T-cell (primary cell): ENCODE measurements at places on chromosomes 4 and X.

DNA sequence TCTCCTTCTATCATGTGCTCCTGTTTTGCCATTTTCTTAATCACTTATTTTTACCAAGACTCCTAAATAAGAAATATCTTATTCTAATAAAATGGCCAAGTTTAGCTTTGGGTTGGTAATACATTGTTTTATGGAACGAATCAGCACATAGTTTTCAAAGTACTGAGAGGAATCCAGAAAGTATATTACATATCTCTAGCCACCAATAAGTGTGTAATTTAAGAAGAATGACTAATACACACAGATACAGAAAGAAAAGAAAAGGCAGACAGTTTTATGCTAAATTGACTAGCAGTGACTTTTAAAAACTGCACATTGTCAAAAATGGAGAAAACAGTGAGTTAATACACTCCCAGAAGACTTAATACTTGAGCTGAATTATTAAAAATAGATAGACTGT is 167.0 kb upstream of the IL15 start:
- DNase-seq = no peak

DNA sequence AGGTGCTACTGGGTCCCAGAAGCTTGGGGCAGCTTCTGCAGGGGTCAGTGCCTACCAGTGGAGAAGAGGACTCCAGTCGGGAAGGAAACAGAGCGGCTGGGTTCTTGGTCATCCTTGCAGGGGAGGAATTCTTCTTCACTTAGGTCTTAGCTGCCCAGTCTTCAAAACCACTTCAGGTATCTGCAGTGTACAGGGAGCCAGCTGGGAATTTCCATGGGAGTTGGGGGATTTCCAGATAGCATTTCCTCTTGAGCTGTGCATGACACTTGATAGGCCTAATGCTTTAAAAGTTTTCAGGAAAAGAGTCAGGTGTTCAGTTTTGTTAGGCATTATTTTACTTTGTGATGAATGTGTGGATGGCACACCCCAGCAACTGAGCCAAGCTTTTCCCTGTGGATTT is 58.1 kb upstream of the ENPP6 start:
- DNase-seq = no peak

DNA sequence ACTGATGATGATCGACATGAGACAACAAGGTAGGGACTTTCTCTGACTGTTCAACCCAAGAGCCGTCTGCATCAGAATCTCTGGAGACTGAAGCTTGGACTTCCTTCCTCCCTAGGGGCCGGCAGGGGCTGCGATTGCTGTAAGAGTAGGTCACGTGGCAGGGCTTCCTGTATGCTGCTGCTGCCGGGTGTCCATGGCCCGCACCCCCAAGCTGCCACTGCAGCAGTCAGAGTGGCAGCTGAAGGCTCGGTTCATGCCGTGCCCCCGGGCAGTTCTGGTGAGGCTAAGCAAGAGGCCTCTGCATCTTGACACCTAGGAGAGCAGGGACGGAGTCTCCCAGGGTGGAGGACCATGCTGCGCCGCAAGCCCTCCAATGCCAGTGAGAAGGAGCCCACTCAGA is at the start of gene SASH3:
SASH3 (plus strand) TSS at position 203 of the 400 bp plus-strand sequence; CDS start at position 352, 149 bp downstream.
- peak; percentile 57 for DNase-seq

GRCh38 chr4:2788532-2789103 is 4.3 kb upstream of the SH3BP2 start:
- no peak for DNase-seq

- DNase-seq = no peak
Measured at GRCh38 chr4:2177443-2178093, 64.4 kb downstream of the HAUS3 start.

DNA sequence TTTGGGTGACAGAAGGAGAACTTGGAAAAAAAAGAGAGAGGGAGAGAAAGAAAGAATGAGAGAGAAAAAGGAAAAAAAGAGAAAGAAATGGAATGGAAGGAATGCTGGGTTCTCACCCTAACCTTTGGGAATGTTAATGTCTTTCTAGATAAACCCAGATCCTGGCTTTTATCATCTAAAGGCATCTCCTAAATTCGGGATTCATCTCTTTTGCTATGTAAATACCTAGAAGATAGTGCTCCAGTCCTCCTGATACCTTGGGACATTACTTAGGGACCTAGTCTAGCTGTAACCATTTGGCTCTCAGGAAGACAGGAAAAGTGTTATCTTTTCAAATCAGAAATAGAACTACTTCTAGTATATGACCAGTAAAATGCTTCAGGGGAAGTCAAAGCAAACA is 15.8 kb upstream of the SPCS3 start:
- no peak for DNase-seq

- no peak for DNase-seq
Measured at GRCh38 chrX:46381630-46382029, 163.6 kb downstream of the ZNF674 start.

DNA sequence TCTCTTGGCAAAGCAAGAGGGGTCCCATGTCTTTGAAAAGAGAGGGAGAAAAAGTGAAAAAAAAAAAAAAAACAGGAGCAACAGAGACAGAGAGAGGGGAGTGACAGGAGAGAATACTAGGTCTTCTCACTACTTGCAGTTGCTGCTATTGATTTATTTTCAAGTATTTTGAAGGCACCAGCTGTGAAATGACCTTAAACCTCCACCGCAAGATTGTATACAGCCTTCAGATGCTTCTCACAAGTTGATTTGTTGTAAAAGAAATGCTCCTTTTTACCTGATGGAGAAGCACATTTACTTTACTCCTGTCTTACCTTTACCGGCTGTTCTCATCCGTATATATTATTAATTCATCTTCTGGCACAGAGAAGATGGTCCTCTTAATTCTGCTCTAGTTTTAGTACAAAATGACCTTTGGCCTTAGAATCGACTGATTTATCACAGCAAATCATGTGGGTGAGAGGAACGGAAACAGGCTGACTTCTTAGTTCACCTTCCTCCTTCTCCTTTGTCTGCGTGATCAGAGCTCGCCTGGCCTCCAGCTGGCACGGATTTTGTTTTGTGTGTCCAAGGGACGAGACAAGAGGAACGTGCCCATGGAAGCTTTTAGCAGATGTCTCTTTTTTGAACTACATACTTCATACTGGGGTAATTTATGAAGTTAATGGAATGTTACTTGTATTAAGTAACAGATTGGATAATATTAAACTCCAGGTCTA is 82.4 kb upstream of the PACRGL start:
- DNase-seq = no peak

DNA sequence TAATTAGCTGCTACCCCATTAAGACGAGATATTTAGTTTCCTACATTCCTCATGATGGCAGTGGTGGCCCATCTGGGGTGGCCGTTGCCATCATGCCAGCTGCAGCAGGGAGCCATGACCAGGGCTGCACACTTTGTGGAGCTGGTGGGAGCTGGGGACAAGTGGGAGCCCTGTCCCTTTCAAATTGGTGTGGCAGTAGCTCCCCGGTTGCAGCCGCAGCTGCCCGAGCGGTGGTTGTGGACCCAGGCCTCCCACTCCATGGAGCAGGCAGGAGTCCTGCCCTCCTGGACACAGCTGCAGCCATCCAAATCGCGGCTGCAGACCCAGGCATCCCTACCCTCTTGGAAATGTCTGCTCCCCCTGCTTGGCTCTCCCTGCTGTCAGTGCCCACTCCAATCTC is 9.3 kb upstream of the SYTL5 start:
- no peak for DNase-seq

DNA sequence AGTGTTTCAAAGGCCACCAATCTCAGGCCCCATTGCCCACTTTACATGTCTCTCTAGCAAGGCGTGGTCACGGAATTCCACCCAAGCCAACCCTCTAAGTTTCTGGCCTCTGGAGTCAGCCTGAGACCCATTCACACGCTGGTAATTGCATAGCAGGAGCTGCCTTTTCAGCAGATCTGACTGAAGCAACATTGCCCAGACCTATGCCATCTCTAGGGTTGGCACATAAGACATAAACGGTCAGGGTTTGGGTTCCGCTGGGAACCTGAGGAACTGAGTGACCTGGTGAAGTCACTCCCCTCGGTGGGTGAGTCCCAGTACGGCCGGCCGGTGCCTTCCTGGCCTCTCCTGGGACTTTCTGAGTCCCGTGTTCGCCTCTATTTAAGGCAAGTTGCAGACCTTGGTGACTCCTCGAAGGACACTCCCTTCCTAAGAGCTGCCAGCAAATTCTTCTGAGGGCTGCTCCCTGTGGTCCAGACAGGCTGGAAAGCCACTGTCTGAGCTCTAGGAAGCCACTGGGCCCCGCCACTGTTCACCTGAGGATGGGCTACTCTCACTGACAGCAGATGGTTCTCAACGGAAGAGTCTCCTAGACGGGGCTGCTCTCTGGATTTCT is 15.9 kb downstream of the CTAG1A start:
- no peak for DNase-seq

GRCh38 chr4:113899271-113900070 is 80.0 kb downstream of the ARSJ start:
- no peak for DNase-seq

DNA sequence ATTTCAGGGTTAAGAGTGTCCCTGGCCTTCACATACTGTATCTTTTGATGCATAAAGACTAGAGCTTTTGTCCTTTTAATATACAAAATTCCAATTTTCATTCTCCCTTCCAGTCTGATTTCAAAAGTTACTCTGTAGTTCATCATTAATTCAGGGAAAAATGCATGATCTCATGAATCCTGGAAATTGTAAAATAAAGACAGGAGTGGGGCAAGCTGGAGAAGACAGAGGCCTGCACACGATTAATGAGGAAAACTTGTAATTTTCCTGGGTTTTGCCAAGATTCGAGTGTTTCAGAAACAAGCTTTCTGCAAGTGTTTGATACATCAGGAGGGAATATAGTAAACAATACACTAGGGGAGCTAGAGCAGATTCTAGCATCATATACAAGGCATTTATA is 947.9 kb downstream of the FAT4 start:
- no peak for DNase-seq

GRCh38 chrX:134010690-134011089 is 25.3 kb upstream of the GPC3 start:
- no peak for DNase-seq

GRCh38 chr4:133096972-133097371 is 52.1 kb upstream of the PCDH10 start:
- DNase-seq = no peak

GRCh38 chrX:78653118-78653822 is 5.9 kb downstream of the RTL3 start:
- no peak for DNase-seq

DNA sequence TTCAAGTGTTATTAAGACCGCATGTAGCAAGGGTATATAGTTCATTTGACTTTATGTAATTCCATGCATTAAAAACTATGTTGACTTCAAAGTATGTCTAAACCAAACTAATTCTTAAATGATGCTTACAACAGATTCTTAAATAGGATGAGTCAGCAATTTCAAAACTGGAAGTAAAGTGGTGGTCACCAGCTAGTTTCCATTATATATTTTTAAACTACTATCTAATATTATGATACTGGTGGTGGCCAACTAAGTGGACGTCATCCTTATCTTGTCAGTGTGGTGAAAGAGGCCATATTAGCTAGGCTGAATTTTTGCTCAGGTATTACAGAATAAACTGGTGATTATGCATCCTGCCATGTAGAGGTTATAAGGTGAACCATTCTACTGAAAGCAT is 1.2 kb downstream of the IL15 start:
- DNase-seq = no peak

- no peak for DNase-seq
Measured at GRCh38 chr4:8728536-8729407, 136.2 kb downstream of the CPZ start.

GRCh38 chr4:141802333-141802732 is 165.9 kb downstream of the IL15 start:
- DNase-seq = no peak

DNA sequence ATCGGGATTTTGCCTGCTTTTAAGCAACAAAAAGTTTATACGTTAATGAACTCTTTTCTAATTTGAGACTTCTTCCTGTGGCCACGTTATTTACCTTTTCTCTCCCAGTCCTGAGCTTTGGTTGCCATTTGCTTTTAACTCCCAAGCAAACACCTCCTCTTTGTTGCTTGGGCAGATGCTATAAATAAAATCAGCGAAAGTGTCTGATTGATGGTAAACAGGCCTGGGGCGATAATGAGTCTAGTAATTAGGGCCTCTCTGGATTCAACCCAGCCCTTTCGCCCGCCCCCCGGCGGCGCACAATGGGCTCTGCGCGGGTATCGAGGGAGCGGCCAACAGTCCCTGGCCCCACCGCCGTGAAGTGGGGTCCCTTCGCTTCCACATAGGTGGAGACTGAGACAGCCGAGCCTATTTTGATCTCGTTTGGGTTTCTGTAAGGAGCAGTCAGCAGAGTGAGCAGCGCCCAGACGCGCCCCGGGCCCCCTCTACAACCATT is 790 bp downstream of the CLGN start:
- no peak for DNase-seq

- no peak for DNase-seq
Measured at GRCh38 chr4:86613734-86614133, 19.6 kb downstream of the PTPN13 start.

GRCh38 chr4:8279321-8280157 is 10.0 kb downstream of the HTRA3 start:
- no peak for DNase-seq

GRCh38 chrX:57643698-57644097 is 36.4 kb downstream of the NLRP2B start:
- DNase-seq = no peak

DNA sequence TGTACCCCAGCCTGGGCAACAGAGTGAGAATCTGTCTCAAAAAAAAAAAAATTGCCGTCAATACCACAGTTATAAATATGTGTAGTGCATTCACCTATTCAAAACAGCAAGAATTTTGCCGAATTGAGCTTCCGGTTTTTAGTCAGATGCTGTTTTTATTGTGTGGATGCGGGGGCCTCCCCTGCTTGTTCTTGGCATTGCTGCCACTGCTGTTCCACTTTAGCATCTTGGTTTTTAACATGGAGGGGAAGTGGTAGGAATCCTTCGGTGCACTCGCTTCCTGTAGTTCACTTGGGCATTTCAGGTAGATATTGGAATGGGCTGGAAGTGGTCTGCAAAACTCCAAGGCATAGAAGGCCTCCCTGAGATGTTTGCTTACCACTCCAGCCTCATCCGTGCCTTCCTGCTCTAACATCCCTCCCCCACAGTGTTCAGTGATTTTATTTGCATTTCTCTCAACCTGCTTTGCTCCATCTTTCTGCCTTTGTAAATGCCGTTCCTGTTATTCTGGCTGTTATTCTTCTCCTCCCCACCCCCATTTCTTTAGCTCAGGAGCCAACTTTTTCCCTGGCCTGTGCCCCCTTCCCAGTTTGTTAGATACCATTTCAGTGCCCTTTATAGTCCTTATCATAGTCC is 25.5 kb downstream of the MOB1B start:
- peak; percentile 45 for DNase-seq

- peak; percentile 57 for DNase-seq
Measured at GRCh38 chr4:15649914-15650545, 5.1 kb downstream of the FBXL5 start.

DNA sequence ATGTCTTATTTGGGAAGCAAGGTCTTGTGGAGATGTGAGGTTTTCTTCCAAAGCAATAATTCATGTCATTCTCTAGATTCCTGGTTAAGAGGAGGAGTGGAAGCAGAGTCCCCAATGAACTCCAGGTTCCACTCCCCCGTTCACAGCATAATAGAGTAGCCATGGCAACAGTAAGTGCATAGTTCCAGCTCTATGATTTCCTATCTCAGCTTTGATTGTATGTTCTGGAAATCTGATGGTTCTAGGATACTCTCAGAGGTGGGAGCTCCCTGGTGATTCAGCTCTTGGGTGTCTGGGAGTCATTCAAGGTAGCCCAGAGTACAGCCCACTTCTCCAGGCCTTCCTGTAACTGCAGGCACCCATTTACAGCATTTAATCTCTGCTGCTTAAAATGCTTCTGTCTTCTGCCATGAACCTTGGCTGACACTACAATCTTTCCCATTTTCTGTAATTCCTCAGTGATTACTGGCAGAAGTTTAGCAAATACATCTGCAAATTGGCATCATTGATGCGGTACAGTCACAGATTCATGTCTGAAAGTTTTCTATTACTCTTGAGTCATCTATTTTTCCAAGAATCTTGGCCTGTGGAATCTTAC is 242.0 kb downstream of the MAPK10 start:
- DNase-seq = no peak
